Activated CD8-positive, alpha-beta memory T cell treated with anti-CD3 and anti-CD28 coated beads for 4 hours (primary cell): ENCODE measurements at places on chromosomes 13 and 19.

- no peak for DNase-seq
These were observed 22.6 kb downstream of the RASL11A start for GRCh38 chr13:27293076-27293691.

GRCh38 chr13:47831265-47831664, 169.8 kb downstream of the SUCLA2 start:
- no peak for DNase-seq

DNA sequence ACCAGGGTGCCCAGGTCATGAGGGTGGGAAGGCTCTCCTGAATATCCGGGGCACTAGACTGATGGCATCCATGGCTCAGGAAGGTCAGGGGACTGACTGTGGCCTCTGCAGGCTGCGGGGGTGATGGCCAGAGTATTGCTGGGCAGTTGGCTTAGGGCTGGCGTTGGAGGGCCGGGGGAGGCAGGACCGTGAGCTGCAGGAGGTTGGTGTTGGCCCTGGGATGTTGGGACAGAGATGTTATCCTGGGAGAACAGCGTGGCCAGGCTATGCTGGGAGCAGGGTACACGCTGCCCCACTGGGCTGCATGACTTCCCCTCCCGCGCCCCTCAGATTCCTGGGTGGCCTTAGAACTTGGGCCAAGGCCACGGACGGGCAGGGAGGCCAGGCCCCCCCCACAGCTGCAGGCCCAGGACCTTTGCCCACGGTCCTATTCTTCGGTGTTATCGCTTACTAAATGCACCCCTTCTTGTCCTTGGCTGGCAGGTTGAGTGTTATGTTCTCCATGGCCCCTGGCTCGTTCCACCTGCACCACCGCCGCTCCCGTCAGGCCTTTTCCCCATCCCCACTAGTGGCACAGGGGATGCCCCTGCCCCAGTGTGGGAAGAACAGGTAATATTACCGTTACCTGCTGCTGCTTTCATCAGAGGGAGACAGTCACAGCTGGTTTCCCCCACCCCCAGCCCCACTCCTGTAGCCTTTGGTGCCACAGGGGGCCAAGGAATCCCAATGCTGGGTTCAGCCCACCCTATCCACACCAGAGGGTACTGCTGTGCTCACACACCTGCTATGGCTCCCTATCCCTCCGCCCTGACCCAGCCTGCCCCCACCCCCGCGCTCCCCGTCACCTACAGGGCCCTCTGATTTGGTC, 3.2 kb upstream of the ISYNA1 start:
- DNase-seq: no peak

- no peak for DNase-seq
These were observed 257.6 kb downstream of the TEX29 start for GRCh38 chr13:111577956-111578605.
